ENCODE measurements at places on chromosomes 7 and 10. TPM values are rescaled to one million over a fixed set of nuclear protein-coding genes. Genes with fewer than 3 reads are reported as not detected.

LRRD1 gene
- 0.29 TPM for total RNA-seq

SFRP4 gene
- total RNA-seq: 151 TPM

RAPGEF5 gene
- 1.1 TPM for total RNA-seq

DNA sequence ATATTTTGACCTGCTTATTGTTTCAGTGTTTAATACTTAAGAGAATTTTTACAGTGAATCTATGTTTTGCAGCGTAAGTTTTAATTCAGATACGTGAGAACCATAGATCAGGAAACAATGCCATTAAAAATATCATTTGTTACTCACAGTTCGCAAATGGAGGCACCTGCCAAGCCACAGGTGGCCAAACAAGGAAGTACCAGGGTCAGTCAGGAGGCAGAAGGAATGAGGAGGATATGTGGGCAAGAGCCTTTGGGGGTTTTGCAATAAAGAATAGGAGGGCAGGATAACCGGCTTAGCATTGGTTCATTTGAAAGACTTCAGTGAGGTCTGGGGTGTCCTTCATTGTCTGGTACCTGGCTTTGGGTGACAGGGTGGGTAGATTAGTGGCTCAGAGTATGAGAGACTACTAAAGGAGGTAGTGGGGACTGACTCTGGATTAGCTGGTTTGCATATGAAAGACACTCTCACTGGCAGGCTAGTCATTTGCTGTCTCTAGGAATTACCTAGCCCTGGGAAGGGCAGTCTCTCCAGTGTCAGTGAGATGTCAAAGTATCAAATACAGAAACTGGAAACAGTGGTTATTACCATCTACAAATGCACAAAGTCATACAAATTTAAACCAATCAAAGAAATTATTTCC lies 132.2 kb upstream of the CAV2 start:
- peak; percentile 13 for DNase-seq

DNA sequence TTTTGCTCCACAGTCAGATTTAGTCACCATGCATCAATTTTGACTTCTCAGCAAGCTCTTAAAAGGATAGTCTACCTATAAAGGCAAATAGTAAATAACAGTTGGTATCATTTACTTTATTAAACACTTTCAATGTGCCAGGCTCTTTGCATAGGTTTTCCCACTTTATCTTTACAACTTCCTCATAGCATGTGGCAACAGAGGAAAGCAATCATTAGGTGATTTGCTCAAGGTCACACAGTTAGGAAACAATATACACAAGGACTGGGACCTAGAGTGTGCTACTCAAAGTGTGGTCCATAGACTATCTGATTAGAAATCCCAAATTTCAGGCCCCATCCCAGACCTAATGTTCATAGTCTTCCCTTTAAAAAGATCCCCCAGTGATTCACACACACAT lies 212.3 kb downstream of the MTERF1 start:
- no peak for DNase-seq

DNA sequence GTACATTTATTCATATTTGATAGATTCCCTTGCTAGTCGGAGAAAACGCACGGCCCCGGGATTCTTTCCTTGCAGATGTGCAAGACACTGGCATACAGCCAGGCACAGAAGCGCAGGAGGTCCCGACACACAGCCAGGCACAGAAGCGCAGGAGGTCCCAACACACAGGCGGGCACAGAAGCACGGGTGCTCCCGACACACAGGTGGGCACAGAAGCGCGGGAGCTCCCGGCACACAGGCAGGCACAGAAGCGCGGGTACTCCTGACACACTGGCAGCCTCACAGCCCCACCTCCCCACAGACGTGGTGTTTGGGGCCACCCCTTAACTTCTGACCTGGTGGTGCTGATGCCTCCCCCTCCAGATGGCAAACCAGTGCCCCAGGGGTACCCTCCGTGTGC lies 237.3 kb downstream of the ZMYND11 start:
- peak; percentile 27 for DNase-seq

DNA sequence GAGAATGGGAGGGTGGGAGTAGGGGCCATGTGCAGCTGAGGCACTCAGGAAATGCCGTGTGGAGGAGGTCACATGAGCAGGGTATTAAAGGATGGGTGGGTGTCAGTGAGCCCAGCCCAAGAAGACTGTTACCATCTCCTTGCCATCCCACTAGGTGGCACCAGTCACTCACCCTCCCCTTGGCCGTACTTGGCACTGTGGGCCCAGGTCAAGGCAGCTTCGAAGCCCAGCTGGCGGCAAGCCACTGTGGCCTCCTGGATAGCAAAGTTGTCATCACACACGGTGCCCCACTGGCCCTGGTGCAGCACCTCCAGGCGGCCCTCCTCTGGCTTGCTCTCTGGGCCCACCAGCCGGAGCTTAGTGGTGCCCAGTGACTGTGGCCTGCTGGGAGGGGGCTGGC lies 5.4 kb downstream of the LOXL4 start:
- peak; percentile 95 for DNase-seq

- no peak for DNase-seq
Observed at GRCh38 chr10:44361109-44361508, 23.8 kb downstream of the CXCL12 start.

GRCh38 chr10:3194871-3195270 lies 22.3 kb upstream of the PITRM1 start:
- no peak for DNase-seq

DNA sequence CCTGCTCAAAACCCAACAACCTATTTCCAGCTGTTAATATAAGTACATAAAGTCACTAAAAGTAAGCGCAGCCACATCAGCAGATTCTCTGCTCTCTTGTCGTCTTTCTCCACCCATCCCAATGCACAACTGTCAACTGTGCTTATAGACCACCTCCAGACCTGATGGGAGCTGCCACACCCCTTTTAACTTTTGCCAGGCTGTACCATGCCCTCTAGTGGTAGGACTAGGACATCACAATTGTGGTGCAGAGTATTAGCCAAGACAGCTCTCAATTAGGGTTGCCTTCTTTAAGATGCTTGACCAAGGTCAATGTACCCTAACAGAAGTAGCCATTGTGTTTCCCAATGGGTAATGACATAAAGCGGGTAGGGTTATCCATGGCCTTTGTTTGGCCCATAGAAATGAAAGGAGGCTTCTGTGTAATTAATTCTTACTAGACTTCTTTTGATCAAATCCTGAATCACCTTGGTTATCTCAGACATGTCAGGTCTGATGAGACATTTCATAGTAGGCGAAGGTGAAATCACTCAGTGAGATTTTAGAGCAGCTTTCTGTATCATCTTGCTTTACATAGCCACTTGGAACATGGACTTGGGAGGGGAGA lies 68.1 kb downstream of the SCRN1 start:
- DNase-seq: peak; percentile 70

- DNase-seq: peak; percentile 41
Observed at GRCh38 chr7:34162027-34162565, 256.8 kb downstream of the BMPER start.

GRCh38 chr10:62632071-62632809 lies 172.3 kb upstream of the ADO start:
- no peak for DNase-seq

DNA sequence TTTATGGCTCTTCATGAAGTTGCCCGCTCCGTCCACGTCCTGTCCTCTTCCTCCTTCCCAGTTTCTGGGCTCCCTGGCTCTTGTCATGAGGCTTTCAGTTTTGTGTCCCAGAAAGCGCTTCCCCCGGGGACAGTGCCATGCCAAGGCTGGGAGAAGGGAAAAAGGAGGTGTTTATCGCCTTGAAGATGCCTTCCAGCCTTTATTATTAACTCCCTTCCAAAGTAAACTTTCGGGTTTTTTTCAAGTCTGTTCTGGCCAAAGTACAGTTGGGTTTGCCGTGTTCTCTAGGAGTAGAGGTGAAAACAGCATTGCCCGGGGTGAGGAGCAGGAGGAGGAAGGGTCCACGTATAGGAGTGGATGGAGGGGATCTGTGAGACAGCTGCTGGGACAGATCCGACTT lies 117.2 kb downstream of the CUX1 start:
- DNase-seq: no peak

DNA sequence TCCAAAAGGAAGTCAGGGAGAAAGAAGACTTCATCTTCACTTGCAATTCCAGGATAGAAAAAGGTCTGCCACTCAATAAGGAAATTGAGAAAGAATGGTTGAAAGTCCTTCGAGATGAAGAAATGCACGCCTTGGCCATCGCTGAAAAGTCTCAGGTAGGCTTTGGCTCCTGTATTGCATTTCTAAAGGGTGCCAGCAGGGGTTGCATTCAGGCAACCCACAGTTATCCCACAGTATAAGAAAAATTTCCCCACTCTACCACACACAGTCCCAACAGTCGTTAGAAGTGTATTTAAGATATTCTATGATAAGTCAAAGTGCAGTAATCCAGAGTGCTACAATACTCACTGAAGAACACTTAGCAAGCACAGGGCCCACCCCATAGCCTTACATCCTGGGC lies 93.4 kb upstream of the FGL2 start:
- DNase-seq: no peak

DNA sequence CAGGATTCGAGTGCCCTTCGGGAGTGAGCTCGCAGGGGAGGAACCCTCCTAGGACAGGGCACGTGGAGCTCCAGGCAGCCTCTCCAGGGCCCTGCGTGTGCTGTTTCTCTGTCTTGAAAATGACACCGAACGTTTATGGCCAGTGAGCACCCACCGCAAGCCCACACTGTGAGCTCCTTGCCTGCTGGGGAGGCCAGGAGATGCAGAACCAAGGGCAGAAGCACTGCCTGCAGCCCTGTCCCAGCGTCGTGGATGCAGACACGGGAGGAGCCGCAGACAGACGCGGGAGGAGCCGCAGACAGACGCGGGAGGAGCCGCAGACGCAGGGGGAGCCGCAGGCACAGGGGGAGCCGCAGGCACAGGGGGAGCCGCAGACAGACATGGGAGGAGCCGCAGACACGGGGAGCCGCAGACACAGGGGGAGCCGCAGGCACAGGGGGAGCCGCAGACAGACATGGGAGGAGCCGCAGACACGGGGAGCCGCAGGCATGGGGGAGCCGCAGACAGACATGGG lies 314.4 kb downstream of the PTPRN2 start:
- peak; percentile 60 for DNase-seq

- DNase-seq: peak; percentile 34
Observed at GRCh38 chr10:6347391-6347951, 144.7 kb downstream of the PFKFB3 start.

DNA sequence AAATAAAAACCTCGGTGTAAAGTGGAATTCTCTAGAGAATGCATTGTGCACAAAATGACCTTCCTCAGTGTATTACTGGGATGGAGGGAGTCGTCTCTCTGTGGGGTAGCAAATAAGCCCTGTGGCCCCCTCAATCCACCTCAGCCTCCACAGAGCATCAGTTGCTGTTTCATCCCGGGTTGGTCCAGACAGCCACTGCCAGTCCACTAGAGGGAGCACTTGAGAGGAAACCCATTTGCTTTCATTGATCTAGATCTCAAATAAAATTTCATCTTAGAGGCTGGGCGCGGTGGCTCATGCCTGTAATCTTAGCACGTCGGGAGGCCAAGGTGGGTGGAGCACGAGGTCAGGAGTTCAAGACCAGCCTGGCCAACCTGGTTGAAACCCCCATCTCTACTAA lies 1128.7 kb downstream of the CNTNAP2 start:
- no peak for DNase-seq

DNA sequence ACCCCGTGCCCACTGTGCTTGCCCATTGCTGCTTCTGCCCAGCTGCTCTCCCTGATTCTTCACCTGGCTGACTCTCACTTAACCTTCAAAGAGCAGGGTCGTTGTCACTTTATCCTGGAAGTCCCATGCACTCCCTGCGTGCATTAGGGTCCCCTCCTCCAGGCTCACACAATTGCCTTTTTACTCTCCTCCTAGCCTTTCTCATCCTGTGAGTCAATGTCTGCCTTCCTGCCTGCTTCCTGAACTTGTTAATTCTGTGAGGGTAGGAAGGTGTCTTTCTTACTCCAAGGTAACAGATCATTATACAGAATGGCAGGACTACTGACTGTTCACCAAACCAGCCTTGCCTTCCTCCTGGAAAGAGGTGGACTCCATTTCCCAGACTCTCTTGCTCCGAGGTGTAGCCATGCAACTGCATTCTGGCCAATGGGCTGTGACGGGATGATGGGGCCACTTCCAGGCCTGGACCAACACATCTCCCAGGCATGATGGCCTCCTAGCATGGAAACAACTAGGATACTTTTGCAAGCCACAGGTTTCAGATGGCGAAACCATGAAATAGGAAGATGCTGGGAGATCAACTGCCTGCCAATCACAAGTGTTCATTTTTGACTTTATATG lies 54.7 kb downstream of the ARHGAP22 start:
- no peak for DNase-seq

DNA sequence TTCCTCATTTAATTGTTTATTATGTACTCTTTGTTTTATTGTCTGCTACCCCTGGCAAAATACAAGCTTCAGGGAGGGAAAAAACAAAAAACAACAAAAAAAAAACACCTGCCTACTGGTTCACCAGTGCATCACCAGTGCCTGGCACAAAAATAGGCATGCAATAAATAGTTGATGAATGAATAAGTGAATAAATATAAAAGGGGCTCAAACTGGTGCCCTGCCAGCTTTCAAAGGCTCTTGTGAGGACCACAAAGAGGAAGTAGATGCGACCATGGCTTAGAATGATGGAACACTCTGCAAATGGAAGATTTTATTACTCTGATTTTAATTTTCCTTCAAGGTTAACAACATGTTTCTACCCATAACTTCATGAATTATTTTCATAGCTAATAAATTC lies 213.0 kb upstream of the INHBA start:
- no peak for DNase-seq

DNA sequence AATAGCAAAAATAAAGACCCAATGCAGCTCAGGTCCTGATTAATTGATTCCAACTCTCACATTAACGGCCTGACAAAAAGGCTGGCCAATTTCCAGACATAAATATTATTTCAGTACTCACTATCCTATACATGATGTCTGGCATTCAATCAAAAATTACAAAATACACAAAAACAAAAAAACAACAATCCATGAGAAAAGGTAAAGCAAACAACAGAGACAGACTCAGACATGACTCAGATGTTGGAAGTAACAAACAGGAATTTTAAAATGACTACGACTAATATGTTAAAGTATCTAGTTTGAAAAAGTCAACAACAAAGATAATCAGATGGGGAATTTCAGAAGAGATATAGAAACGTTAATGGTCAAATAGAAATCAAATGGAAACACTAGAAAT lies 152.8 kb downstream of the AMPH start:
- no peak for DNase-seq

DNA sequence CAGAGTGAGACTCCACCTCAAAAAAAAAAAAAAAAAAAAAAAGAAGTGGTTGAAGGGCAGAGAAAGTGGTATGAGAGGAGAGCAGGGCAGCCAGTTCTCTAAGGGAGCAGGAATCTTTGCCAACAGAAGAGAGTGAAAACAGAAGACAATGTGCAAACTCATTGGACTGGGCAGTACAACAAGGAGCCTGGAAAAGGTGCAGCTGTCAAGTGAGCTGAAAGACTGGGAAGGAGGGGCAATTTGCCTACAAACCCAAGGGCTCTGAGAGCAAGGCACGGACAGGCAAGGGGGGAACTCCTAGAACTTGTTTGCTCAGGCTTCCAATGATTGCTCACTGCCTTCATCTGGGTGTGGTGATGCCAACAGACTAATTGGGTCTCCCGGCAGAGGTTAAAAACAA lies 9.5 kb downstream of the ACTR1A start:
- DNase-seq: no peak

DNA sequence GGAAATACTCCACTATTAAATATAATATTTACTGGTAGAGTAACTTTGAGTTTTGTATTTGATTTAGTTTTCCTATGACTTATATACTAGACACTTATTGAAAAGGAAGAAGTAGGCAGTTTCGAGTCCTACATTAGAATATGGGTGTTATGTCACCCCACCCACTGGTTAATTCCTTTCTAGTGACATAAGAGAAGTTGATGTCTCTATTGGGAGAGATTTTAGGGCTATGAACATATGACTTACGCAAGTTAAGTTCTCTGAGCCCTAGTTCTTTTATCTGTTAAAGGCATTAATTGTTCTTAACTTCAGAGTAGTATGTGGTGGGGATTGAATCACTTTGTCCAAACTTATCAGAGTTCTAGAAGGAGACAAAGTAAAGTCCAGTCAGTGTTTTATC lies 30.5 kb downstream of the CPED1 start:
- DNase-seq: no peak

Data from osteoblast (primary cell).